Left cardiac atrium (tissue), 4 donors: ENCODE measurements at places on chromosomes 7 and 10. TPM values are rescaled to one million over a fixed set of nuclear protein-coding genes. Genes with fewer than 3 reads are reported as not detected.

- no peak for DNase-seq
These were observed 17.3 kb upstream of the CSGALNACT2 start for GRCh38 chr10:43120929-43121314.

CLDN4 gene
- 0.71 TPM for total RNA-seq

DNA sequence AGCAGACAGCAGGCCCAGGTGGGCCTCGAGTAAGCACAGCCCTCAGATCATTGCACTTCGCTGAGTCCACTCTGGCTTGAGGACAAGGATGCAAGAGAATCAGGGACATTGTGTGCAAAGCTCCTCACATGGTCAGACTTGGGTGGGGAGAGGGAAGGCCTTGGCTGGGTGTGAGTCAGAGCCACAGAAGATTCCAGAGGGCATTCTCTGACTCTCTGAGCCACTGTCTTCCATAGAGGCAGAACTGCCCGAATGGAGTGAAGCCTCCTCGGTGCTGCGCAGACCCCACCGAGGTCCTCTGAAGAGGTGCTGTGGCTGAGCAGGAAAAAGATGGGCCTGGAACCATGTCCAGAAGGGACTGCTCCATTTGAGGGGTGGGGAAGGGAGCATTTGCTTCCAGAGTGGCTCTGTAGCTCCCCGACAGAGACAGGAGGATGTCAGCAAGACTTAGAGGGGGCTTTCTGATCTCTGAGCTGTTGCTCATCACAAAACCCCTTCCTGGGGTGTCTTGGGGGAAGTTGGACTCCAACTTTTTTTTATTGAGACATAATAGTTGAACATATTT lies 120.8 kb downstream of the PTPN20 start:
- no peak for DNase-seq

ADD3 gene
- total RNA-seq = 75.2 TPM

SLC16A12 gene
- total RNA-seq = 2.3 TPM
